ENCODE measurements at places on chromosomes 6 and 20.

DNA sequence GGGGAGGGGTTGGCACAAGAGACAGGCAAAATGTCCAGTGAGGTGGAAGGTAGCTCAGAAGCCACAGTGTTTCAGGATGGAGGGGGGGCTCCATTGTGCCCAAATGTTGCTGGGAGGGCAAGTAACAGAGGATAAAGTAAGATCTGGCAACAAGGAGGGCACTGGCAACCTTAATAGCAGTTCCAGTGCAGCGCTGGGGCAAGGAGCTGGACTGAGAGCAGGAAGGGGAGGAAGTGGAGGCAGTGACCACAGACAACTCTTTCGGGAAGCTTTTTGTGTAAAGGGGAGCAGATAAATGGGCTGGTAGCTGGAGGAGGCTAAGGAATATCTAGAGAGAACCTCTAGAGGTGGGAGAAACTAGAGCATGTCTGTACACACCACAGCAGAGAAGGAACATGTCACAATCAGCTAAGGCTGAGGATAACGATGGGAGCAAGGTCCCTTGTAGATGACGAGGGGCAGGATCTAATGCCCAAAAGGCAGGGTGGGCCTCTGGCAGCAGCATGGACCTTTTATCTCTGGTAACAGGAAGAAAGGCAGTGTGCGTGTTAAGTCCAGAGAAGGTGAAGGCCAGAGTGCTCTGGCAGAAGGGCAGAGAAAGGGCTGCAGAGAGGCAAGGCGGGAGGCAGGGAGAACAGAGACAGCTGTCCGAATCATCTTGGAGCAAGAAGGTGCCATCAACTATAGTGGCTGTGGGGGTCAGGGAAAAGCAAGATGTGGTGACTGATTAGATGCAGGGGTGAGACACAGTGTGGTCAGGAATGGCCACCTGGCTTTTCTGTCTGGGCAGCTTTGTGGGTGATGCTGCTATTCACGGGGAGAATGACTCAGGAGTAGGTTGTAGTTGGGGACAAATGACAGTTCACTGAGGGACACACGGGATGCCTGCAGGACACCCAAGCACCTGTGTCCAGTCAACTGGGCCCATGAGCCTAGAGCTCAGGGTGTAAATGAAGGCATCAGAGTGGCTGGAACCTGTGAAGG lies 17.4 kb downstream of the TMEM242 start:
- DNase-seq: no peak

DNA sequence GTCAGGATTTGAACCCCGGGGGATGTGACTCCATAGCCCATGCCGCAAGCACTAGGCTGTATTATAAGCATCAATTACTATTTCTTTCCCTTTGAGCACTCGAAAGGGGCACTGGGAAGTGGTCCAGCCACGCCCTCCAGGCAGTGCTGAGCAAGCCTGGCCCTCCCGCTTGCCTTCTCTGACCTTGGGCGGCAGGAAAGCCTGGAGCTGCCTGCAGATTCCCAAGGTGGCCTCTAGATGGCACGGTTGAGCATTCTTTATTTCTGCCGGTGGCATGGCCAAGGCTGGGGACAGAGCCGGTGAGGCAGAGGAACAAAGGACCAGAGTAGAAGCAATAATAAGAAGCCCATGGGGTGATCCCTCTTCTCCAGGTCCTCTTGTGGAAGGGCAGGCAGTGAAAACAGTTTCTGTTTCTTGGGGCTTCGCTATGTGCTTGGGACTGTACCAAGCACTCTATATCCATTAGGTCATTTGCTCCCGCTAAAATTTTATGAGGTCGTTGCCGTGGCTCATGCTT lies 32.0 kb downstream of the ARHGAP40 start:
- no peak for DNase-seq

DNA sequence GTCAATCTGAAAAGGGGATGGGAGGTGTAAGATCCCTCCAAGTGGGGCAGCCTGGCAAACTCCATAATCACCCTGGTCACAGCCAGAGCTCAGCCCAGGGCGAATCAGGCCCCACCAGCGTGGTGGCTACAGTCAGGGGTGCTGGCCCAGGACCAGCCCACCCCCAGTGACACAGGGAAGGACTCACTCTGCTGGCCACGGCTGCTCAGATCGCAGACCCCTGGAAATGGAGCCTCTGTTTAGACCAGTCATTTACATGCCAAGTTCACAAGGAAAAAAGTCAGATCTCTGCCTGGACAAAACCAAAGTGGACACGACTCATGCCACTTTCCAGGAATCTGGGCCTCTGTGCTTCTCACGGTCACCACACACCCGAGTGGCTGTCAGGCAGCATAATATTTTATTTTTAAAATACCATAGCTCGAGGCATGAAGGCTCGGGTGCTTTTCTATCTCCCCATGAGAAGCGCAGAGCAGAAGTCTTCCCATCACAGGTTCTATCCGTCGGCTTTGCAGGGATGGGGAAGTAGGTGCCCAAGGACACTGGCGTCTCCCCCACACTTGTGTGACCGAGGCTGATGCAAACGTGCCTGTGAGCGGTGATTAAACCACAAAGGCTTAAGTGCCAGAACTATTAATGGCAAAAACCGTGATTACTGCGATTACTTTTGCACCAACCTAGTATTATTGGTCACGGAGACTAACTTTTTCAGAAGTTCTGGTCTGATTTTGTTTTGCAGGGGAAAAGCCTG lies 13.0 kb downstream of the PXDC1 start:
- DNase-seq: no peak

GRCh38 chr20:45611054-45611453 lies 18.5 kb upstream of the WFDC10A start:
- DNase-seq: no peak

DNA sequence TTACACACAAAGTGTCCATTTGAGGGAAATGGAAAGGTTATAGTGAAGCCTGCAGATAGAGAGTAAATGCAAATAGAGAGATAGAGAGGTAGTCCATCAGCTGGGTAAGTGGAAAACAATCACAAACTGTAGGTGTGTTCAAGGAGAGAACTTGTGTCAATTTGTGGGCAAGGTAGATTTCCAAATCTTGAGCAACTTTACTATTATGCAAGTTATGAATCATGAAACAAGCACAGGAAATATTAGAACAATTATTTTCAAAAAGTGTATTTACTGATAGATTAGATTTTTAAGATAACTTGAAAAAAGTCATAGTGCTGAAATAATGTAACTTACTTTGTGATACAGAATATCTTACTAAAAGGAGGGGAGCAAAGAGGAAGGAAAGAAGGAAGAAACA lies 792.9 kb downstream of the EYS start:
- DNase-seq: no peak

- no peak for DNase-seq
These were observed 72.2 kb upstream of the EEF1E1 start for GRCh38 chr6:8174571-8174970.

DNA sequence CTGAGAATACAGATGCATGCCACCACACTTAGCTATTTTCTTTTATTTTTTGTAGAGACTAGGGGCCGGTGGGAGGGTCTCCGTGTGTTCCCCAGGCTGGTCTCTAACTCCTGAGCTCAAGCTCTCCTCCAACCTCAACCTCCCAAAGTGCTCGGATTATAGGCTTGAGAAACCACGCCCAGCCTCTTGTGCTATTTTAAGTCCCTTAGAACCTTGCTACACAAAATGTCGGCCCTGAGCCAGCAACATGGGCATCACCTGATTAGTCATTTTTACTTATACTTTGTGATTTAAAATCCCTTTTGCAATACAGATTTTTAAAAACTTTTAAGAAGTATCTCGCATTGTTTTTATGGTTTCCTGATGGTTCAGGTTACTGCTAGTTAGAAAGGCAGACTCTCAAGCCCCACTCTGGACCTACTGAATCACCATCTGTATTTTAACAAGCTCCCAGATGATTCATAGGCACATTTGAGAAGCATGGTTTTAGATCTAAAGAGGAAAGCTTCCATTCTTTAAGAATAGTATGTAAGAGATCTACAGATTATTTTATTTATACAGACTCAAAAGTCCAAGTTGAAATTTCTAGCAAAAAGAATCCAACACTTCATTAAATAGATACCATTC lies 186.3 kb downstream of the PTPRT start:
- no peak for DNase-seq
